ENCODE measurements at places on chromosomes 4 and X. TPM values are rescaled to one million over a fixed set of nuclear protein-coding genes. Genes with fewer than 3 reads are reported as not detected.

The SPATA18 gene
- 15.8 TPM for total RNA-seq

The ZNF157 gene
- 0.24 TPM for total RNA-seq

The RPS6KA6 gene
- total RNA-seq, result 3.2 TPM

The HMGN5 gene
- 0.72 TPM for total RNA-seq

The HSD17B13 gene
- total RNA-seq, result not detected

The TEX11 gene
- not detected for total RNA-seq

The FAM47A gene
- not detected for total RNA-seq

The SSX2B gene
- total RNA-seq, result not detected

Measured in tracheal epithelial cell (primary cell).